AG09309 (cell line): ENCODE measurements at places on chromosomes 5 and 9.

DNA sequence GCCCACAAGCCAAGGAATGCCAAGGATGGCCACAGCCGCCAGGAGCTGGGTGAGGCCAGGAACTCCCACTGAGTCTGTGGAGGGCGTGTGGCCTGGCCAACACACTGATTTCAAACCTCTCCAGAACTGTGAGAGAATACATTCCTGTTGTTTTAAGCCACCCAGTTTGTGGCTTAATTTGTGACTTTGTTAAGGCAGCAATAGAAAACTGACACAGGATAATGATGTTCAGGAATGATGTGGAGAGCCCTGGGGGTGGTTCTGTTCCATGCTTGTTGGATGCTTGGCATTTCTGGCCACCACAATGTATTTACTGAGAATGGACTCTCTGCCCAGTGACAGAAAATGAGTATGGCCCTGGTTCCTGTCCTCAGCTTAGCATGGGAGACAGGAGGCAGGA, 82.8 kb downstream of the DAP start:
- DNase-seq: no peak

GRCh38 chr5:9482381-9482780, 63.5 kb downstream of the SEMA5A start:
- no peak for DNase-seq

DNA sequence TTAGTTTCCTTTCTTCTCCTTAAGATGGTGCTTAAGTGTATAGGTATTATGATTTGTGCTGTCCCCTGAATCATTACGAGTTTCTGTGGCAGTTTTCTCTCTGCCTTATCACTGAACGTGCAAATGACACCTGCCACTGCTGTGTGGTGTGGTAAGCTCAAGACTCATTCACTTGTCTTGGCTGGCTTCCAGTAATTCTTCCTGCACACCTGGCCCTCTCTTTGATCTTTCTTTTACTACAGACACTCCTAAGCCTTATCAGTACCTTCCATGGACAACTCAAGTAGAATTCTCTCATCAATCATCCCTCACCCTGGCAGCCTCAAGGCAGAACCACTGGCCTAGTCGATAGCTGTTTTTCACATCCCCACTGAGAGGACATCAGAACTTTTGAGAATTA, 82.6 kb upstream of the ADAMTS19 start:
- DNase-seq: no peak

- DNase-seq: no peak
Observed at GRCh38 chr5:159409801-159410200, 79.5 kb upstream of the IL12B start.

DNA sequence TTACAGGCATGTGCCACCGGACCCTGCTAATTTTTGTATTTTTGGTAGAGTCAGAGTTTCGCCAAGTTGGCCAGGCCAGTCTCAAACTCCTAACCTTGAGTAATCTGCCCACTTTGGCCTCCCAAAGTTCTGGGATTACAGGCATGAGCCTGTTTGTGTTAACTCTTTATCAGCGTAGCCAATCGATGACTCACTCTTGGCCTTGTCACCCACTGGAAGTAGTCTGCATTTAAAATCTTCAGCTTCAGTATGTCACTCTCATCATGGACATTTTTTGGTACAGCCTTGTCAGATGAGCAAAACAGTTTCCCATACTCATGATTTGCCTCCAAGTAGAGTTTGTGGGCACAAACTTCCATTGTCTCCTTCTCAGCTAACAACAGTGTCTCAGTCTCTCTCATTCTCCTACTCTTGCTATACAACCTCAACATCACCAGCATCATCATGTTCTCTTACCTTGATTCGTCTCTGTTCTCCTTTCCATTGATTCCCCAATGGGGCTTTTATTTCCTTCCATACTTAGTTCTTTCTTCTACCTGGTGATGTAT, 22.5 kb downstream of the MUSK start:
- DNase-seq: no peak

- no peak for DNase-seq
Observed at GRCh38 chr5:17413691-17414090, 84.3 kb upstream of the TAF11L2 start.

DNA sequence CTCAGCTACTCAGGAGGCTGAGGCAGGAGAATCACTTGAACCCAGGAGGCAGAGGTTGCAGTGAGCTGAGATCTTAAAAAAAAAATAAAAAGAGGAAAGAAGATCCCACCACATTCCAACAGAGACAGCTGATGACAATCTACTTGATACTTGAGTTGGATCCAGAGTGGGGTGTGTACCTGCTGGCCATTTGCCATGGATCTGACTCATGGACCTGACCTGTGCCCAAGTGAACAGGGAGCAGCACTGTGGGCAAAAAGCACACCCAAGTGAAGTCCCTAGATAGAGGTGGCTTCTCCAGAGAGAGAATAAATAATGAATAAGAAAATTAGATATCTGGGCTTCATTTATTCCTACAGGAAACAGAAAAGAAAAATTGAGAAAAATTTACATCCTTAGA, 81.2 kb upstream of the MIER3 start:
- DNase-seq: no peak

- DNase-seq: no peak
Observed at GRCh38 chr9:68941780-68942459, 72.0 kb downstream of the PRKACG start.

DNA sequence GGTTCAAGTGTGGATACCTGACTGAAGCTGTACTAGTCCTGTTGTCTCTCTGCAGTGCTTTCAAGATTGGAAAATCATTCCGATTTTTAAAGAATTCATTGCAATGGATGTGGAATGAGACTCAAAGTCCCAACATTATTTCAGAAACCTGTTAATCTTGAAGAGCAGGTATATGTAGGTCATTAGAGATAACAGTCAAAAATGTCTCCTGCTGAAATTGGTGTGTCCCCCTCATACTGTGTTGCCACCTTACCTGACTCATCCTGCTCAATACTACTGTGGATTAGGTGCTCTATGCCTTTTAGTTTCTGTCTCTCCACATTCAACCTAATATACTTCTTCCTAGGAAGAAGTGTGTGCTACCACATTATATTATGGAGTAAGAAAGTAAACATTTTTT, 91.1 kb upstream of the NR3C1 start:
- DNase-seq: no peak

GRCh38 chr5:135655468-135655815, 76.7 kb upstream of the CXCL14 start:
- no peak for DNase-seq

DNA sequence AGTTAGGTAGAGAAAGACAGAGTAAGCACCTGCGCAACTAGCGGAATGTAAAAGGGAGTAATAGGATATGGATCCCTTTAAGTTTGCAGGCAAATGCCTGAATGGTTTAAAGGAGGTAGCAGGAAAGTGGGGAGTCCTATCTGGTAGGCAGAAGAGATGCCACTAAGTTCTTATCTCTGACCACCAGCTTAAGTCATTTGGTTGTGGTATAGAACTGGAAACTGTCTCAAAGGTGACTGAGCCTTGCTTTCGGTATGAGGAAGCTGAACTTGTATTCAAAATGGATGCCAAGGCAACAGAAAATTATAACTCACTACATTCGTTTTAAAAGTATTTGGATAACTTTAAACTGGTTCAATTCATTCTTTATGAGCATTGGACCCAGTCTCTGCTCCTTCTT, 475.6 kb downstream of the DMRTA1 start:
- no peak for DNase-seq

DNA sequence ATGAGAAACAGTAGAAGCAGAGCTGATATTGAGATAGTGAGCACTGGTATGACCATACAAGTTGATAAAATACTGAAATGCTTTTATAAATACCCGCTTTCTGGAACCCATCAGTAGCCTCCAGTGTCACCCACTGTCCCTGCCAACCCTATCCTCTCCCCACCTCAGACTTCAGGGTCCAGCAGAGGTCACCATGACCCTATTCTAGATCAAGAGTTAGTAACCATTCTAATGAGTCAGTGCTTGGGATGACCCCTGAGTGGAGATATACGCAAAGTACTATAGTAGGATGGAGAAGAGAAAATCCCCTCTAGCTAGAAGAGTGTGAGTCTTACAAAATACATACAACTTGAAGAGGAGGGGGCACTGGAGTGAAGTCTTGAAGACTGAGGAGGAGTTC, 297.9 kb upstream of the BRINP1 start:
- no peak for DNase-seq

GRCh38 chr5:133287500-133287899, 235.7 kb downstream of the HSPA4 start:
- no peak for DNase-seq

DNA sequence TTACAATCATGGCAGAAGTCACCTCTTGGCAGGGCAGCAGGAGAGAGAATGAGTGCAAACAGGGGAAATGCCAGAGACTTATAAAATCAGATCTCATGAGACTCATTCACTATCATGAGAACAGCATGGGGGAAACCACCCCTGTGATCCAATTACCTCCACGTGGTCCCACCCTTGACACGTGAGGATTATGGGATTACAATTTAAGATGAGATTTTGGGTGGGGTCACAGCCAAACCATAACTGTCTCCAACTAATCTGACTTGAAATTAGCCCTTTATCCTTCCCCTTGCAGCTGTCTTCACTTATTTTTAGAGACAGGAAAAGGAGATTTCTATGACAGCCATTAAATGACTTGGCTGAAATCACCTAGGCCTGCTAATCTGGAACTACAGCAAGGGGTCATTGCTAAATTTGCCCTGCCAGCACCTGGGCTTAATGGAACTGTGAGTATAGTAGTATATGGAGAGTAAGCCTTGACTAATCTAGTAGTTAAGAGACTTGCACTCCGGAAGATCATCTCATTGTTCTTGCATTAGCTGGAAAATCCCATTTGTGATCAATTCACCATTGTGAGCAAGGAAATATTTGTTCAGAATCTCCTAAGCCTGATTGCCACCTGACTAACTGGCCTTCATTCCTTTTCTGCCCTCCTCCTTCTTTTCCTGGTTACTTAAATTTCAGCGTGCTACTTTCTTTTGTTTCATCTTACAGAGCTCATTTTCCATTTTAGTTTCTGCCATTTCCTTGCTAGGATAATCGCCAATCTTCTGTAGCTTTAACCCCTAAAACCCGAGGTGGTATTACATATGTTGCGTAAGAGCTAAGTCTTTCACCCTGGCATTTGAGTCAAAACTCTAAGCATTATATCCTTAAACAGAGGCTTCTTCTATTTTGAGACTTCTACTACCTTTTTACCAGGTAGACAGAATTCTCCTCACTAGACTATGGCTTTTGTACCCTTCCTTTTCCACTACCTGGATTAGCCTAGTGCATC, 65.3 kb upstream of the RUSC2 start:
- no peak for DNase-seq

GRCh38 chr9:109369285-109369684, 48.4 kb upstream of the EPB41L4B start:
- DNase-seq: no peak

- DNase-seq: no peak
Observed at GRCh38 chr5:127776477-127776876, 73.3 kb downstream of the CCDC192 start.

DNA sequence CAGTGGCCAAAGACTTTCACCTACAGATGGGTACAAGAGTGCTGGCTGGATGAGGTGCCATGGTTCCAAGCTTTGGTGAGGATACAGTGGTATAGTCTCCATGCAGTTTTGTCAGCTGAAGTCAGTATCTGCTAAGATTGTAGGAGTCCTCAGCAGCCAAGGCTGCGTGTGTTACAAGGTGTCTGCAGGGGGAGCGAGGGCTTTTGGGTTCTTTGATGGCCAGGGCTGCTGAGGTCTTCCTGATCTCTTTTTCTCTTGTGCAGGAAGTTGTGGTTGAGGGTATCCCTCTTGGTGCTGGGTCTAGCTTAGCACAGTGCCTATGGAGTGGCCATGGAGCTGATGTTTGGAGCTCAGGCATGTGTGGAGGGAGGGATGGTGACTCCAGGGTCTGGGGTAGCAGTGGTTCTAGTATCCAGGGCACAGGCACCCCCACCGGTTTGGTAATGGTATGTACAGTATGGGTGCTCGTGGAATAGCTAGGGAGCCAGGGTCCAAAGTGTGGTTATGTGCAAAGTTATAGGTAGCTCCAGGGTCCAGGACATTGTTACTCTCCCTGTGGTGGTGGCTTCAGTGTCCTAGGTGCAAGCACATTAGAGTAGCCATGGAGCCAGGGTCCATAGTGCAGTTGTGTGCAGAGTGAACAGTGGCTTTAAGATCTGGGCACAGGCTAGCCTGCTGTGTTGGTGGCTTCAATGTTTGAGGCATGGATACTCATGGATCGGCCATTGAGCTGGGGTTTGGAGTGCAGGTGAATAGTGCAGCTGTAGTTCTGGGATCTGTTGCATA, 36.7 kb downstream of the CNTLN start:
- DNase-seq: no peak

DNA sequence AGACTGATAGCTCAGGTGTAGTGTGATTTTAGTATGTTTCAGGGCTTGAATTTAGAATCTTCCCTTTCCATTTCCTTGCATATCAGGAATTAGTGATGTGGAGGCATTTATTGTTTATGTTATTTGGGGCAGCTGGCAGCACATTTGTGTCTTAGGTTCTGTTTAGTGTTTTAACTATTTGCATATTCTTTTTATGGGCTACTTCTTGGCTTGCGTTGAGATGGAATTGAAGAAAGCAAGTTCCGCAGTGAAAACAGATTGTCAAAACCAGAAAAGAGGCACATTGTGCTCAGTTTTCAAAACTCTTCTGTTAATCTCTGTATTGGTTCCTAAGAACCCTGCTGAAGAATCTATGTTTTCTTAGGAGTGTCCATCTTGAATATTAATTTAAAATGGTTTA, 80.3 kb downstream of the ZSWIM6 start:
- DNase-seq: no peak

DNA sequence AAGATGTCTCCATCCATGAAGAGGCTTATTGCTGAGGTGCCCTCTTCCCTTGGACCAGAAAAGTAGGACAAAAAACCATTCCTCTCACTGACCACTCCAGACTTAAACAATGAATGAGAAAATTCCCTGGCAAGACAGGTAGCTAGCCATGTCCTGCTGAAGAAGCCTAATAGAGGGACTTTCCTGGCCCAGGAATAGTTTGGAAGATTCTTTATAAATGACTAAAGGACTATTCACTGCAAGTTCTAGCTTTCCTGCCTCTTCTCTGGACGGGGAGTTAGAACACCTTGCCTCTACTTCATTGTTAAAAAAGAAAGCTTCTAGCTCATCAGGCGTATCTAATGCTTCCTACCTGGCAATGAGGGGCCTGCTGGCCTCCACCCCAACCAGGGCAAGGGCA, 153.6 kb downstream of the NR3C1 start:
- DNase-seq: no peak

DNA sequence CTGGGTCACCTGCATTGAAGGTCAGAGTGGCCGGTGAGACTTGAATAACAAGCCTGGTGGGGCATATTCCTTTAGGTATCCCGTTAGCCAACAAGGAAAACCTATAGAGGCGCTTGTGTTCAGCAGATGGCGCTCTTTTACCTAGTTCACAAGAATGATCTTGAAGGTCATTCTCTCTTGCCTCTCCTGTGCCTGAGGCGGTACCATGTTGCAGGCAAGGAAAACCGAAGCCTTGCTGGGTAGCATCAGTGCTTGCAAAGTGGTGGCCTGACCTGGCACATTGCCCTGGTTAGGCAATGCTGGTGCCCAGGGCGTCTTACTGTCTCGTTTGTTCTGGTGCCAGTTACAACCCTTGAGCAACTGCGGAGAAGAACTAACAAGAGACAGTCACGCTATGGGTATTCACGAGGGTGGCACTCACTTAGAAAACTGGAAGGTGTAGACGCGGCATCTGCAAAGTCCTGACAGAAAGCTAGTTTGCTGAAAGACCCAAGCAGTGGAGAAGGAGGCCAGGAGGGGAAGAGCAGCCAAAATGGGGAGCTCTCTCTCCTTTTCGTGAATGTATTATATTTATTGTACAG, 56.7 kb downstream of the AOPEP start:
- DNase-seq: peak; percentile 97
